MG63 (cell line): ENCODE measurements at places on chromosomes 5 and 9.

DNA sequence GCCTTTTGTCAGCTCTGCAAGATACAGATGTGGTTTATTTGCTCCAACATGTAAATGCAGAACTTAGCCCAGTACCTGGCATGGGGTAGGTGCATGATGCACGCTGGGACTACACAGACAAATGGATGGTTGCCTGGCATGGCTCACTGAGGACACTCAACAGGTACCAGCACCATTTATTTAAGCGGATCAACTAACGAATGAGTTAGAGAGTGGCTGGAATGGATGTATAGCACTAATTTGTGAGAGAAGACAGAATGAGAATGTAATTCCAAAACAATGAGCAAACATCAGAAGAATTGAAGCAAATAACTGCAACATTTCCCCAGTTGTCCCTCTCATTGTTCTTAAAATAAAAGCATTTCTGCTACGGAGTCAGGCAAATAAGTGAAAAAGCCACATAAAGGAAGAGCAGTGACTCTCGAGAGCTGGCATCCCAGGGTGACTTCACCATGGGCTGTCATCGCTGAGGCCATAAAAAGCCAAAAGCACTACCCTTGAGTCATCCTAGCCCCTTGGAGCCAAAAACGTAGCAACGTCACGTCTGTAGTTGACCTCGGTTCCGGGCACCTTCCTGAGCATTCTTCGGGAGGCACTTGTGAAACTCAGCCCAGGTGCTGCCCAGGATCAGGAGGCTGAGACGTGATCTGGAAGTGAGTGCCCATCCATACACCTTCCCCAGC lies 290.3 kb downstream of the NSG2 start:
- DNase-seq = peak; percentile 78

GRCh38 chr5:113487781-113488644 lies at the start of gene MCC:
Gene MCC, minus strand, starts transcription at chr5:113488453.
- peak; percentile 80 for DNase-seq

DNA sequence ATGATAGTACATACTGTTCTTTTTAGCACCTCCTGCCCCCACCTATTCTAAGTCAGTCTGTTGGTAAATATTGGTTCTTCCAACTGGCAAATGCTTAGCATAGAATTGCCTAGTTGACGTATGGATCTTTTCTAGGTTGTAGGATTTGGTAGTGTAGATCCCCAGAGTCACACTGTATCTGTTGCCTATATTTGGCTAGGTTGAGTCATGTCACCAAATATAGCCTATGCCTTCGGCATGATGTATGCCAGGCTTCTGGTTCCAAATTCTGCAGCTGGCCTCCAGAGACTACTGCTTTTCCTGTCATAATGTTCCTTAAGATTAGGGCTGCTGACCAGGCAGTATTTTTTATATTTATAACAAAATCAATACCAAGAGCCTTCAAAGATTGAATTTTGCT lies 38.2 kb downstream of the CPEB4 start:
- DNase-seq = peak; percentile 56

DNA sequence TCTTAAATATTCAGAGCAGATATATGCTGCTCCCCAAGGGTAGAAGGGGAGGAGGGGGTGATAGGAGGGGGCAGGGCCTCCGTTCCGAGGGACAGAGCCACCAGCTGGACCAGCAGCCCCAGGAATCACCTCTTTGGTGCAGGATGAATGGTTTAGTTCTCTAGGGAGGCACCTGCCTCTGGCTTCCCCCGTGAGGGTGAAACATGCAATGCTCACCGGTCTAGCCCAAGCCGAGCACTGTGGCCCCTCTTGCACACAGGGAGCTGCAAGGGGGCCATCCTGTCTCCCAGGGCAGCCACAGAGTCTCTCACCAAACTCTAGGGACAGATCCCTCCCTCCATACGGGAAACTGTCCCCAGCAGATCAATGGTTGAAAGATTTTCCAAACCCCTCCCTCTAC lies 163.7 kb downstream of the DAB2IP start:
- no peak for DNase-seq

DNA sequence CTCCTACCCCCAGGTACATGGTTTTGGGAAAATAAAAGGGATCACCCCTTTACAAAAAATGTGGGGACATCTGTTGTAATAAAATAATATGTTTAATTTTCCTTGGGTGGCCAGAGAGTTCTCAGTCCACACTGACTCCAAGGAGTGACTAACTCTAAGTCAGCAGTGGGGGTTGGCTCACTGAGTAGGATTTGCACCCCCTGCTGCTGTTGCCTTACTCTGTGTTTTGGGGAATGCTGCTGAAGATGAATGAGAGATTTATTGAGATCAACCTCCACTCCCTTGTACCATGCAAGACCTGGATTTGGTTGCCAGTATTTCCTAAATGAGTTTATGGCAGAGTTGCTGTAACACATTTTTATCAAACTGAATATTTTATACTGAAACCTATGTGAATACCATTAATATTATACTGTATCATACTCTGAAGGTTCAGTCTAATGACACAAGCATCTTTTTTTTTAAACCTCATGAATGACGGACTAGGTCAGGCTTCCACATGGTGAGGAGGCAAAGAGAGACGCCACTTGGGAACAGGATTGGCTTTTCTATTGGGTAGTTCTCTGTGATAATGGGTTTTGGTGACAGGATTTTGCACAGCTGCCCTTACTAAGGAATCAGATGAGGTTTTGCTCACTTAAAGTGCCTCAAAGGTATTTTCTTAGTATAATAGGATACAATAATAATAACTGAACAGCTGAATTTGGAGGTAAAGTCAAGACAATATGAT lies 121.3 kb upstream of the OSMR start:
- DNase-seq = peak; percentile 82

DNA sequence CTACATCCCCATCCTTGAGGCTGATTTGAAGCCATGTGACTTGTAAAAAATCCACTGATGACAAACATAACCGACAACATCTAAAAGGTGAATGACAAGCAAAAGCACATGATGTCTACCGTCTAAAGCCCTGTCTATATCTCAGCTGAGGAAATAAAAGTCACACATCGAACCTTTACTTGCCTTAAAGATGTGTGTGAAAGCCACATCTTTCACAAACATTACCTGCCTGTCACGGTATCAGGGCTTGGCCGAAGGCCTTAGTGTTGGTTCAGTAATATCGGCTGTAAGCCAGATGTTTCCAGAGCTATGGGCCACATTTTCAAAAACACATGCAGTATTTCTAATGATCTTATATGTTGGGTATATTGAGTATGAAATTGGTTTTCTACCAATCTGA lies 125.8 kb downstream of the EFNA5 start:
- no peak for DNase-seq

DNA sequence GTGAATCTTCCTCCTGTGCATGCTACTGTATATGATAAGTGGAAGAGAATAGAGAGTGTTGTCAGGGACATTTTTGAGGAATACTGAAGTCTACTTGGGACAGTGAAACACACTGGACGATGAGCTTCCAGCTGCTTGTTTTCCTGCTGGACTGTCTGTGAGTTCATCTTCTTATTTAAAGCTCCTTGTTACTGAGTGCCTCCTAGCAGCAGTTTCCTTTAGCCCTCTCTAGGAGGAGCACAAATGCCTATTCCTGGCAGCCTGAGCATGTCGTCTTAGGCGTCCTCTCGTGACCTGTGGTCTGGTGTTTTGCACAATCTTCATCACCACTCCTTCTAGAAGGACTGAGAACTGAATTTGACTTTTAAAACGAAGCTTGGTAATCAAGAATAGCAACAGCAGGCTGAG lies 43.8 kb downstream of the ANKRD33B start:
- no peak for DNase-seq

GRCh38 chr5:3153226-3153858 lies 401.9 kb upstream of the IRX2 start:
- no peak for DNase-seq

DNA sequence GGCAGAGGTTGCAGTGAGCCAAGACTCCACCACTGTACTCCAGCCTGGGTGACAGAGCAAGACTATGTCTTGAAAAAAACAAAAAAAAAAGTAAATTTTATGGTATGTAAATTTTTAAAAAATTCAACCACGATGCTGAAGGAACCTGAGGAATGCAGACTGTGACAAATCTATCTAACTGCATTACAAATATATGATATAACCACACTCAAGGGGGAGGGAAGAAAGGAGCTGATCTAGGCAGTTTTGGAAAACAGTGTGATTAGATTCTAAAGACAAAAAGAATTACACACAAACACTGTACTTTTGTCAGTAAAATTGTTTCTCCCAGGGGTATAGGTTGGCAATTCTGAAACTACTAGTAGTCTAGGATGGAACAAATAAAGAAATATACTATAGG lies 17.0 kb downstream of the LARS1 start:
- no peak for DNase-seq

- DNase-seq = no peak
Measured at GRCh38 chr5:166713295-166713694, 1578.2 kb upstream of the WWC1 start.

DNA sequence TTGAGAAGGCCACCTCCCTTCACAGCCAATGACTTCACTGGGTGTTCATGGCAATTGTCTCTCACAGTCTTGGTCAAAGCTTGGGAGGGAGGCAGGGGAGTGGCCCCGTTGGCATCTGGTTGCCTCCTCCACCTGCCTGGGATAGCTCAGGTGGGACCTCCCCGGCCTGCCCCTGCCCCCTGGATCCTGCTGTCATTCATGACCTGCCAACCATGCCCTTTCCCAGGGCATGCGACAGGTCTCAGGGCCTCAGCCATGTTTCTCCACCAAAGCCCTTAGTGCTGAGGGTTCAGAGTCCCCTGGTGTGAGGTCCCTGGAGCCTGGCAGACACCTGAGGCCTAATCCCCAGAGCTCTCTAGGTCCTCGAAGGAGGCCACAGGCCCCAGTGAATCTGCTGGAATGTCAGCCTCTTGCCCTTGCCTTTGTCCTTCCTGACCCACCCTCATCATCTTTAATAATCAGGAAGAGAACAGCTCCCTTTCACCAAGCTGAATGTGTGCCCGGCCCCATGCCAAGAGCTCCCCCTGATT lies 5.6 kb downstream of the DAB2IP start:
- no peak for DNase-seq
